Effector memory CD4-positive, alpha-beta T cell (primary cell): ENCODE measurements at places on chromosomes 3 and 15.

DNA sequence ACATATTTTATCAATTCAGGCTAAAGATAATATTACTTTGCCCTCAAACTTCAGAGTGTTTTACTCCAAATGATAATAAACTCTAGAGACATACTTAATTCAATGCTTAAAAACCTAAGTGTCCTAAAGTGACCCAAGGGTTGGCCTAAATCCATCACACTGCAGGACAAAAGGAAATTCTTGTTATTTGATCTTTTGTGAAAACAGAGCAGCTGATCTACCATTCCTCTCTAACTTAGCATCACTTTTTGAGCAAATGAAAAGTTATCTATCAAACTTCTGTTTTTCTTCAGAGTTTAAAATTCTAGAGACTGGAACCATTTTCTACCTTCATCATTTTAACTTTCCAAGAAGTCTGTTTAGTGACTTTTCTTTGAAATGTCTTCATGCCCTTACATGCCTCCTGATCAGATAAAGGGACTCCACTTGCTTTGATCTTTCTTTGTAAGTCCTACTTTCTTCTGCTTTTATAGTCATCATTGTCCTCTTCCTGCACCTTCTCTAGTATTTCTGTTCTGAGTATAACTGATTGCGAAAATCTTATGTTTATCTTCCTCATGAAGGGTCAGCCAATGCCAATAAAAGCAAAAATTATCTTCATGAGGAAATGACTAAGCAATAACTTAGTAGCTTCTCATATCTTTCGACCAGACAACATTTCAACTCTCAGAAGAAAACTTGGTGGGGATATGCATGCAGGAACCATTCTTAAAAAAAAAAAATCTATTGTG is 378.7 kb upstream of the TGFBR2 start:
- DNase-seq, result no peak

DNA sequence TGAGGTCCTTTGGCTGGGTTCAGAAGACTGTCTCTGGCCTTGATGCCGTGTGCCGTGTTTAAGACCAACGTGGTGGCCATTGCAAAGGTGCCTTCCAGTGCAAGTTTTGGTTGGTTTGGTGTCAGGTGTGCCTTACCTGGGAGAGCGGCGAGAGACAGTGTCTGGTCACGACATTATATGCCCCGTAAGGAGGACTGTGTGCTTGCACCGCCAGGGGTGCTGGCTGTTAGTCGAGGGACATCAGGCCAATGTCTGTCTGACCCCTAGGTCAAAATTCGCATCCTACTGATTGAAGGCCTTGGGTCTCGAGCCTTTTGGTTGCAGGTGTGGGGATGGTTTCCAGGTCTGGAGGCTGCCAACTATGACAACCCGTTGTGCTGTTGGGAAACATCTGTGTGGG is 111.9 kb downstream of the SNRPN start:
- DNase-seq, result no peak

DNA sequence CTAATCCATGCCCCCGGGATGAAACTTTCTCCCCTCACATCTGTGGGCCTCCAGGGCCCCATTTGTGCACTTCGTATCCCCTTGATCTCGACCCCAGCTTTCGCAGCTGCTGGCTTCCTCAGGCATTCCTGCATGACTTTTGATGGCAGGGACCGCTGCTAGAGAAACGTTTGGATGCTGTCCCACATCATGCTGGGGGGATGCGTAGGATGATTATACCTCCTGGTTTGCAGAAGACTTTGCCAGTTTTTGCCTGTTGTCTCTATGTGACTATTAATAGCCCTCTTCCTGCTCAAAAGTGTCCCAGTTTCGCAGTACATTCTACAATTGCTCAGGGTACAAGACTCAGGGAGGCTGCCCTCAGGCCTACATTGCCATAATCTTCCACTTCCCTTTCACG is 10.4 kb upstream of the KCNAB1 start:
- no peak for DNase-seq

DNA sequence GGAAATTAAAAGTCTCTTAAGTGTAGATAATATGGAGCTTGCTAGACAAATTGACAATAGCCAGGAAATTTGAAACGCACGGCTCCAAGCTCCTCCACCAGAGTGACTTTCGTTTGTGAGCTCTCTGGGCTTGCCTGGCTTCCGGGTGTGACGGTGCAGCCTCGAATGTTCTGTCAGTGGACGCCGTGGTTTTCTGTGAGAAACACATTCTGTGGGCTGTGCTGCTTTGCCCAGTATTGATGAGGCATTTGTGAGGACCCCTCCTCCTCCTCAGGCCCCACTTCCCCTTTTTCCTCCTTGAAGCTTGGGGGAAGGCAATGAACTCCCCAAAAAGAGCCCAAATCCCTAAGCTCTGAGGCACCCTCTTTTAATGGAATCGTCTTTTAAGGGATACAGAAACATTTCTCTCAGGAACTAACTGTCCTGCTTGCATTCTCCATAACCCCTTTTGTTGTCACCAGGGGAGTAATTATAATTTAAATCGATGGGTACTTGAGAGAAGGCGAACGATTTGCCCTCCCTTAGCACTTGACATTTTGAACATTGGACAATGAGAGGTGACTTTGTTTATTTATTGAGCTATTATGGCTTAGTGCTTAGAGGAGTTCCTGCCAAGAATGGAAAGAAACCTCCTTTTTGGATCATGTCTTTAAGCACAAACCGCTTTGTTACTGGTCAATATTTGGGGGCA is 40.8 kb downstream of the POLR2M start:
- no peak for DNase-seq

GRCh38 chr3:169913323-169913722 is 2.0 kb downstream of the SAMD7 start:
- DNase-seq, result no peak

- no peak for DNase-seq
These were observed 760.1 kb upstream of the CFAP20DC start for GRCh38 chr3:59809710-59810444.
